ENCODE measurements at places on chromosomes 16 and 17.

- DNase-seq = no peak
These were observed 418.6 kb downstream of the TOX3 start for GRCh38 chr16:52128361-52128760.

DNA sequence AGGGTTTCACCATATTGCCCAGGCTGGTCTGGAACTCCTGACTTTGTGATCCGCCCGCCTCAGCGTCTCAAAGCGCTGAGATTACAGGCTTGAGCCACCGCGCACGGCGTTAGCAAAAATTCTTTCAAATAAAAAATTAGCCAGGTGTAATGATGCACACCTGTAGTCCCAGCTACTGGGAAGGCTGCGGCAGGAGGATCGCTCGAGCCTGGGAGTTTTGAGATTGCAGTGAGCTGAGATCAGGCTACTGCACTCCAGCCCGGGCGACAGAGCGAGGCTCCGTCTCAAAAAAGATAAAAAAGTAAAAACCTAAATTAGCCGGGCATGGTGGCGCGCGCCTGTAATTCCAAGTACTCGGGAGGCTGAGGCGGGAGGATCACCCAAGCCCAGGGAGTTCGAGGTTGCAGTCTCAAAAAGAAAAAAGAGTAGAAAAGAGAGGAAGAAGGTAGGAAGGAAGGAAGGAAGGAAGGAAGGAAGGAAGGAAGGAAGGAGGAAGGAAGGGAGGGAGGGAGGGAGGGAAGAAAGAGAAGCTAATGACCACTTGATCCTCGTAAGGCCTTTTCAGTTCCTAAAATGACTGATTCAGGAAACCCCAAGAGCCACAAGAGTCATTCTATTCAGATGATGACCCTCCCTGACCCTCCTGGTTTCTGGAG, 59.2 kb downstream of the SRL start:
- no peak for DNase-seq

- no peak for DNase-seq
These were observed 201.1 kb upstream of the MAF start for GRCh38 chr16:79801646-79802045.

DNA sequence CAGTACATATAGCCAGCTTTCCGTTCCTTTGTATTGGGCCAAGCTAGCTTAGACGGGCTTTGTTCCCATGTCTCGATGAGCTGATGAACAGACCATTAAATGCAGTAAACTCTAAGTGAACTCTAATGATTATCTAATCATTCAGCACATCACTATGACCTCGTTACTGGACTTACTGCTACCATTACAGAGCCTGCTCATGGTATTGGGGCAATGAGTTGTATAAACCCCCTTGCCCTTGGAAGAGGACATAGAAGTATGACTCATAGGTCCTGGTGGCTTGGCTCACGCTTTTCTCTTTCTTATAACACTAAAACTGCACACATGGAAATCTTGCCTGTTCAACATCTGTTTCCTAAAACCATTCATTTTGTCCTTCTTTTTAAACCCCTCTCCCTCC, 93.6 kb upstream of the DYNLRB2 start:
- DNase-seq = no peak

DNA sequence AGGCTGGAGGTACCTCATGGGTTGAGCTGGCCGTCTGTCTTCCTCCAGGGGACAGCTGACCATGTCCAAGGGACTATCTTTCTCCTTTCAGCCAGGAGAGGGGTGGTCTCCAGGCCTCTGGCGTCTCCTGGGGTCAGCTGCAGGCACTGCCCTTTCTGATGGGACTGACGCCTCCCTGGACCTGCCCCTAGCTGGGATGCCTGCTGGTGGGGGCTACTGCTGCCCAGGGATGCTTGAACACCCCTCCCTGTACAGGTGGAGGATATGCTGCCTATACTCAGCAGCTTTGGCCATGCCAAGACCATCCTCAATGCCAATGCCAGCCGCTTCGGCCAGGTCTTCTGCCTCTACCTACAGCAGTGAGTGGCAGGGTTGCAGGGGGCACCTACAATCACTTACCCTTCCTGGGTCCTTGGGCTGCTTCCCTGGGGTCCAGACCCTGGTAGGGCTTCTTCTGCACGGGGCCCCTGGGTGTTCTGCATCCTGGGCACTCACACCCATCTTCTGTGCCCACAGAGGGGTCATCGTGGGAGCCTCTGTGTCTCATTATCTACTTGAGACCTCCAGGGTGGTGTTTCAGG, 4.2 kb downstream of the MYO15B start:
- DNase-seq = no peak

Data from SK-N-DZ (cell line).